Activated T-helper 2 cell treated with anti-CD3 and anti-CD28 coated beads, Interferon-gamma antibody, Interleukin-2, Interleukin-4, amounts not matched to agents 10 μg/mL and 5 μg/mL and 100 μg/mL, durations not matched to agents 14 hours and 24 hours and 36 hours (primary cell): ENCODE measurements at places on chromosomes 1 and 21.

DNA sequence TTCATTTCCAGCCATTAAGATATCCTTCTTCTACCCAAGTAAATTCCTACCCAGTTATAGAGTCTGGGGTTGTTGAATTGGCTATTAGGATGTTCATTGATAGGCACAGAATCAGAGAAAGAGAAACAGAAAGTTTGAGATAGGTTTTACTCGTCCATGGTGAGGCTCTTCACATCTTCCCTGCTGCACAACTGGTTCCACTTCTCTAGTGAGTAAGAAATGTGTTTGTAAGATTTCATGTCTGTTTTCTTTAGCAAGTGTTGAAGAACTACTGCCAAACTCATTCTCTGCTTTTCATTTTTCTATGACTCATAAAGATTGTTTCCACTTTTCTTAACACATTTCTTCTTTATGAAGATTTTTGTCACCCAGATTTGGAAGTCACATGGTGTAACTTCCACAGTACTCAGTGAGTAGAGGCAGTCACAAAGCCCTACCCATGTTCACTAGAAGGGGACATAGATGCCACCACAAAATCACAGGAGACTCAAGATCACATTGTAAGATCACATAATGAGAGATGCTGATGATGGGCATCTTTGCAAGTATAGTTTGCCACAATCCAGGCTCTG lies 152.3 kb downstream of the SNX7 start:
- H3K27ac ChIP-seq: no peak overlapping the region
- peaks cover 8% of the 10 kb centered on the region for H3K4me1 ChIP-seq
- no peak for DNase-seq
- H3K36me3 ChIP-seq: no peaks in the 10 kb centered on the region
- H3K27me3 ChIP-seq: no peaks in the 10 kb centered on the region

GRCh38 chr1:212118167-212118871 lies 82.8 kb downstream of the DTL start:
- no peak overlapping the region for H3K4me3 ChIP-seq
- H3K27me3 ChIP-seq: no peaks in the 10 kb centered on the region
- no peak overlapping the region for H3K27ac ChIP-seq
- DNase-seq: no peak

GRCh38 chr1:101310506-101310905 lies 73.7 kb downstream of the S1PR1 start:
- H3K27ac ChIP-seq: no peak overlapping the region
- no peaks in the 10 kb centered on the region for H3K36me3 ChIP-seq
- H3K4me1 ChIP-seq: peaks cover 51% of the 10 kb centered on the region
- peak overlapping the region; percentile 71 for H3K4me3 ChIP-seq
- H3K27me3 ChIP-seq: peaks cover 16% of the 10 kb centered on the region
- no peak for DNase-seq

- H3K4me1 ChIP-seq: no peaks in the 10 kb centered on the region
- no peak for DNase-seq
- H3K27me3 ChIP-seq: peaks cover 8% of the 10 kb centered on the region
- no peaks in the 10 kb centered on the region for H3K36me3 ChIP-seq
Observed at GRCh38 chr1:2447276-2448097, 28.6 kb upstream of the PLCH2 start.

DNA sequence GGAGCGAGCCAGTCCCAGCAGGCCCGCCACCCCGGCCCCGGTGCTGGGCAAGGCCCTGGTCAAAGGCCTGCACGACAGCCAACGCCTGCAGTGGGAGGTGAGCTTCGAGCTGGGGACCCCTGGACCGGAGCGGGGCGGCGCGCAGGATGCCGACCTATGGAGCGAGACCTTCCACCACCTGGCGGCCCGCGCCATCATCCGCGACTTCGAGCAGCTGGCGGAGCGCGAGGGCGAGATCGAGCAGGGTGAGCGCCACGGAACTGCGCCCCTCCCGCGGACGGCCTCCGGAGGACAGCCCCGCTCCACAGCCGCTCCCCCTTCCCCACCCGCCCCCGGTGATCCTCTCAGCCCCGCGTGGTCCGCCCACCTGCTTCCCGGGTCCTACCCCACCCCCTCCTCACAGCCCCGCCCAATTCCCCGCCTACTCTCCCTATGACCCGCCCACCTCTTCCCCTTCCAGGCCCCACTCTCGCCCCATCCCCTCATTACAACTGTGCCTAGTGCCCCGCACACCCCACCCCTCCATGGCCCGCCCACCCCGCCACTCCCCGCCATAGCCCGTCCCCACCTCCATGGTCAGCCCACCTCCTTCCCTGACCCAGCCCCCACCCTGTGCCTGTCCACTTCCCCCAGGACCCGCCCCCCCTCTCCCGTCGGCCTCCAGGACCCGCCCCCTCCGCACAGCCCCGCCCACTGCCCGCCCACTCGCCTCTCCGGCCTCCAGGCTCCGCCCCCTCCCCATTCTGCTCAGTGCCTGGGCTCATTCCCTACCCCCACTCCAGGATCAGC lies 52.7 kb downstream of the VWA5B1 start:
- peaks cover 38% of the 10 kb centered on the region for H3K27me3 ChIP-seq
- H3K4me1 ChIP-seq: no peaks in the 10 kb centered on the region
- H3K4me3 ChIP-seq: no peak overlapping the region

DNA sequence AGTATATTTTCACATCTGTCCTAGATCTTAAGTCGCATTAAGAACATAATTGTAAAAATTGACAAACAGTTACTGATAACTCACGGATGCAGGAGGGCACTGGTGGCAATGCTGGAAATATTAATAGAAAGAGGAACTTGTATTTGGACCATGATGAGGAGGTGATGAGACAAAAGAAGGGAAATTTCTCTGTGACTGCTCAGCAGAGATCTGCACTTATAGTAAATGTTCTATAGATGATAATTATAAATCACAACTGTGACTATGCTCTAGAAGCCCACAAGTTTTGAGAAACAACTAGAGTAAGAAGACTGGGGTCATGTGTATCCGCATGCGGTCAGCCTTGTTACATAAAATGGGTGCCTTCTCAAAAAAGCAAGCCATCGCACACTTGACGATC lies 8.7 kb upstream of the DUSP12 start:
- H3K27me3 ChIP-seq: peaks cover 21% of the 10 kb centered on the region
- no peak overlapping the region for H3K27ac ChIP-seq
- H3K4me3 ChIP-seq: no peak overlapping the region
- H3K36me3 ChIP-seq: no peaks in the 10 kb centered on the region
- peaks cover 55% of the 10 kb centered on the region for H3K4me1 ChIP-seq

- no peaks in the 10 kb centered on the region for H3K36me3 ChIP-seq
- peaks cover 26% of the 10 kb centered on the region for H3K27me3 ChIP-seq
- peaks cover 2% of the 10 kb centered on the region for H3K4me1 ChIP-seq
- DNase-seq: no peak
- H3K4me3 ChIP-seq: no peak overlapping the region
- no peak overlapping the region for H3K27ac ChIP-seq
Observed at GRCh38 chr1:164564378-164564777, 5.4 kb downstream of the PBX1 start.

DNA sequence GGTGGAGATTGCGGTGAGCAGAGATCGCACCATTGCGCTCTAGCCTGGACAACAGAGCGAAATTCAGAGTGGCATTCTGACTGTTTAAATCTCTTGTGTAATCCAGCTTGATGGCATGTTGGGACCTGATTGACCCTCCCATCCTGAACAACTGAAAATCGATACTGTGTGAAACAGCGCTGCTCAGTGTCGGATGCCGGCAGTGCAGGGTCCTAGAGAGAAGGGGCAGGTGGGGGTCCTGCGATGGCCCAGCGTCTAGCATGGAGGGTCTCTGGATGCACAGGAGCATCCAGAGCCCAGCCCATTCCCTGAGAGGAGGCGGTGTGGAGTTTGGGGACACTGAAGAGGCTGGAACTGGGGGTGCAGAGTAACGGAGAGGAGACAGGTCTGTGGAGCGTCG lies 15.8 kb downstream of the AGT start:
- no peak for DNase-seq
- H3K27ac ChIP-seq: no peak overlapping the region
- no peak overlapping the region for H3K4me3 ChIP-seq

- H3K4me1 ChIP-seq: peaks cover 18% of the 10 kb centered on the region
- H3K27ac ChIP-seq: peak overlapping the region; percentile 77
- DNase-seq: no peak
- H3K4me3 ChIP-seq: no peak overlapping the region
- no peaks in the 10 kb centered on the region for H3K27me3 ChIP-seq
Observed at GRCh38 chr1:219422811-219423598, 189.9 kb downstream of the ZC3H11B start.

DNA sequence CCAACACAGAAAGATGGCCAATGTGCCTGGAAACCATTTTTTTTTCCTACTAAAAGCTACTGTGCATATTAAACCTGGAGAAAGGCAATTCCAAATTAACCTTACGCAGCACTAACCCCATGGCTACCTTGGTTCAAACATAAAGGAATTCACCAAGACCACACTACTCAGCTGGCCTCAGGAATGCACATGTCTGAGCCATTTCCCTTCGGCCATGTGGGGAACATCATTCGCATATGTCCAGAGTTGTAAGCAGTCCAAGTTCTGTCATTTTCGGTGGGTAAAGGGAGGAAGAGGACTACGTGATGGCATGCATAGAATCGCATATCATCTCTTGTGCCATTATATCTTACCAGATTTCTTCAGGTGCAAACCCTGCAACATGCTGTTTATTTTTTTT lies 175.4 kb downstream of the NTMT2 start:
- H3K27me3 ChIP-seq: peaks cover 2% of the 10 kb centered on the region
- no peak overlapping the region for H3K27ac ChIP-seq
- H3K4me3 ChIP-seq: no peak overlapping the region
- no peak for DNase-seq
- no peaks in the 10 kb centered on the region for H3K36me3 ChIP-seq

- no peak overlapping the region for H3K4me3 ChIP-seq
- no peaks in the 10 kb centered on the region for H3K4me1 ChIP-seq
- H3K27ac ChIP-seq: no peak overlapping the region
- peaks cover 2% of the 10 kb centered on the region for H3K27me3 ChIP-seq
Observed at GRCh38 chr21:33712022-33712803, 69.9 kb downstream of the ITSN1 start.

DNA sequence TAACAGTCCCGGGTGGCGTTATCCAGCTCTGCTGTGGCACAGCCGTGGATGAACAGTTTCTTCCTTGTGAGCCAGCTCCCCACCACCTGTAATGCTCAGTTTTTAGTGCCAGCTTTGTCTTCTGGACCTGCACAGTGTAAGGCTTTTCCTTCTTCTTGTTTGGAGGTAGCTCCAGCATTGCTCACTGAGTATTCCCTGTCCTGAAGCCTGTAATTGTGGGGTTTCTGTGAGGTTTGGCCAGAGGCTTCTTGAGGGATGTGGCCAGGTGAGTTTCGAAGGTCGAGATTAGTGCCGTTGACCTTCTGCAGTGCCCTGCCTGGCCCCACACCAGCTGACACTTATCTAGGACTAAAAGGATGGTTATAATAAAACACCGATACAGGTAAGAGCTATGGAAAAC lies 75.0 kb downstream of the PBX1 start:
- H3K4me1 ChIP-seq: no peaks in the 10 kb centered on the region
- no peaks in the 10 kb centered on the region for H3K36me3 ChIP-seq
- no peak for DNase-seq
- no peaks in the 10 kb centered on the region for H3K27me3 ChIP-seq
